ENCODE measurements at places on chromosomes 1 and 21. TPM values are rescaled to one million over a fixed set of nuclear protein-coding genes. Genes with fewer than 3 reads are reported as not detected.
A peak's percentile ranks its signal among the peaks of the same experiment; 100 is the strongest.

DNA sequence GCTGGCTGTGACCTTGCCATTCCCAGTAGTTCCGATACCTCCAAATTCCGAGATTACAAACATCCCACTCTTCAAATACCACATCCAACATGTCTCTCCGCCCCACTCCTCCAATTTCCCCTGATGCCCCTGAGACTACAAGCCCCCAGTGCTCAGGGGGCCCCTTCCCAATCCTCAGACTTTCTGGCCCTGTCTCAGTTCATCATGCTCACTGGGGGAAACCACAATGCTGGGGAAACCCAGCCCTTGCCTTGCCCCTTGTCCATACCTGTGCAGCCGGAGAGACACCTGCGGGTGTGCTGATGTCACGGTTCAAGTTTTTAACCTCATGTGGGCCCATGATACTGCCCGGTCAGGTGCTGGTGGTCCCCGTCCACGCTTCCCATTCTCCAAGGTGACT, 226.6 kb downstream of the CAMTA1 start:
- DNase-seq: no peak

- DNase-seq: peak; percentile 88
Measured at GRCh38 chr1:186763107-186763506, 65.6 kb upstream of the PLA2G4A start.

DNA sequence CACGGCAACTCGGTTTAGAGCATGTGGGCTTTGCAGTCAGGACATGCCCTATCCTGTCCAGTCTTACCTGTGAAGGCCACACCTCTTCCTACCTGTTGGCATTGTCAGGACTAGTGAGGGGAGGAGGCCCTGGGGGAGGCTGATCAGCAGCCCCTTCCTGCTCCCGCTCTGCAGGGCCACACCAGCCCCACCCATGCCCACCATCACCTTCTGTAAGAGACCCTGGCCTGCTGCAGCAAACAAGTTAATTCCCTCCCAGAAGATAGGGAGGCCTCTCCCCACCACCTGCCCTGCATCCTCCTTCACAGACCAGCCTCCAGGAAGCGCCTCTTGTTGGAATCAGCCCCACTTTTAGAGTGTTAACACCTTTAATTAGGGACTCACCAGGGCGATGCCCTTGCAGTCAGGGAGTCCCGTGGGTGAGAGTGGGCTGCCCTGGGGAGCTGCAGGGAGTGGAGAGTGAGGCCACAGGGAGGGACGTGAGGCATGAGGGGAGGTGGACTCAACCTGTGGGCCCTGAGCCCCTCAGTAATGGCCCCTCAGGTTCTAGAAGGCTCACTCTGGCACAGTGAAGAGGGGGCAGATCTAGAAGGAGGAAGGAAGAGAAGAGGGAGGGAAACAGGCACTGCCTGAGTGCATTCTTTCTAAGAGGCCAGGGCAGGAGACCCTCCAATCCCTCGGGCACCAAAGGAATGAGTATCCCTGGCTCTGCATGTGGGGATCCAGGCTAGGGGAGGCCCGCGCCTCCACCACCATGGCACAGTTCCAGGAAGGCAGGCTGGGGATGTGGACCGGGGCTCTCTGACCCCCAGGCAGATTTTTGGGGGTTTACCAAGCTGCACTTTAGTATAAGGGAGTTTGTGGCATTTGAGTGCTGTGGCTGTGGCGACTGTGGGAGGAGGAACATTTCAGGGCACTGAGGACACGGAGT, 8.2 kb downstream of the UMODL1 start:
- DNase-seq: peak; percentile 68

- DNase-seq: no peak
Measured at GRCh38 chr1:246008363-246008831, 498.7 kb downstream of the SMYD3 start.

GRCh38 chr1:70140343-70140742, 65.0 kb downstream of the LRRC40 start:
- DNase-seq: no peak

Gene FHAD1
- total RNA-seq: 0.72 TPM

Gene UQCRHL
- total RNA-seq: 1.1 TPM

DNA sequence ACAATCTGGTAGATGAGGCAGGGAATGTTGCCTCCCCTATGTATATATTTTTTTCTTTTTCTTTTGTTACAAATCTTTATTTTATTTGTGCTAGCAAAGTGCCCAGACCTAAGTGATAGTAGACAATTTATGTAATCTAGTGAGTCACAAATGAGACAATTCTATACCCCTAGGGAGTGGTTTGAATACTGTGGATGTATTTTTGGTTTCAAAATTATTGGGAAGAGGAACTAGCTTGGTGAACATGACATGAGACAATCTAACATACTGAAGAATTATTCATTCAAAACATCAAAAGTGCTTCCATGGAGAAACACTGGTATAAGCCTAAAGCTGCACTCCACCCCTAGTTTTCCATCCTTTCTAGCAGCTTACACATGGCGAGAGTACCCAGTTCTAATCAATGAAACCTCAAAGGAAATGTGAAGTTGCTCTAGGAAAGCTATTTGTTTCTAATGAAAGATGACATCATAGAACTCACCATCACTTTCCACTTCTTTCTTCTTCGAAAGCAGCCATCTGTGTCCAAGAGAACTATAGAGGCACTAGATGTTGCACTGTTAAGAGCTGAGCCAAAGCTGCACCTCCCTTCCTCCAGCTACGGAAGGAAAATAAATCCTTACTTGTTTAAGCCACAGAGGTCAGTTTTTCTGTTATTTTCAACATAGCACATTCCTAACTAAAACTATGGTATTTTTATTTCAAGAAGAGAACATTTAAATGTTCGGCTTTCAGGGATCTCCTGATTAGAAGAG, 764.6 kb downstream of the LTN1 start:
- DNase-seq: peak; percentile 62

DNA sequence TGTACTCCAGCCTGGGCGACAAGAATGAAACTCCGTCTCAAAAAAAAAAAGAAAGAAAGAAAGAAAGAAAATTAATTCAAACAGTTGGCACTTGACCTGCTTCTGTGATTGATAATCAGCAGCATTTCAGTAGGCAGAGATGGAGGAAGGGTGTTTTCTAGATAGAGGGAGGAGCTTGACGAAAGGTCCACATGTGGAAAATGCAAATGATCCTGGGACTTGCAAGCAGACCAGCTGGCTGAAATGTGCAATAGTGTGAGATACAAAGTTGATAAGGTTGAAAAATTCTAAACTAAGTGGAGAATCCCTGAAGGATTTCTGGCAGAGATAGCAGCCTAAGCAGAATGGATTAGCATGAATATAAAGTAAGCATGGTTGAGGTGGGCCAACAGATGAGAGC, 4.2 kb downstream of the ELAPOR1 start:
- no peak for DNase-seq

Gene FMO5
- total RNA-seq: 2.7 TPM

GRCh38 chr21:18468790-18469189, 65.2 kb upstream of the TMPRSS15 start:
- DNase-seq: no peak

GRCh38 chr1:39981945-39982344, 27.0 kb downstream of the MFSD2A start:
- peak; percentile 87 for DNase-seq

Gene CD101
- under 0.01 TPM for total RNA-seq

DNA sequence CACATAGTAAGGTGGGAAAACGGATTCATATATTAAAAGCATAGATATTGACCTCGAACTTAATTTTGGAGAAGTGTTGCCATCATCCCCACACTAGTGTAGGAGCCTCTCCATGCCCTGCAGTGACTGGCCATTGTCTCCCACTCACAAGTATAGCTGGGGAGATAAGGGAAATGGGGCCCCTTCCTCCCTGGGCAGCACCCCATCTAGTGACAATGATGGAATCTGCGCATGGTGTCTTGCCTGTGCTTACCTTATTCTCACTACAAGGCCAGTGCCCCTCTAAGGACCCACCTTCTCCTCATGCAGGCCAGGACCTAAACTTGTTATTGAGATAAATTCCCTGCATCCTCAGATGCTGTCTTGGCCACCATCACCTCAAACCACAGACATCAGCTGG, 374.9 kb downstream of the NTNG1 start:
- no peak for DNase-seq

Gene LHX8
- not detected for total RNA-seq

DNA sequence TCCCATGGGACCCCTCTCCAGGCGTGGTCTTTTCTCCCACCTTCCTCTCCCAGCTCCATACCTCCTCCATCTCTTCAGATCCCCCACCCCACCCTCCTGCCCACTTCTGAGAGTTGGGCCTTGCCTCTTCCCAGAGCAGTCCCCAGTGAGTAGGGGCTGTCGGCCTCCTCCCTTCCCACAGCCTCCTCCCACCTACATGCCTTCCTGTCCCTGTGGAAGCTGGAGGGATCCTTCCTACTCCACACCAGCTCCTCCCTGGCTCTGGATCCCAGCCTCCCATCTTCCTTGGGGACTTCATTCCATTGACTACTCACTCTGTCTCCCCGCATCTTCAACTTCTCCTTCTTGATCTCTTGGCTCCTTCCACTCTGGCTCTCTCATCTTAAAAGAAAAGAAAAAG, 24.9 kb downstream of the KCNQ4 start:
- peak; percentile 95 for DNase-seq

Gene PKLR
- total RNA-seq: not detected

DNA sequence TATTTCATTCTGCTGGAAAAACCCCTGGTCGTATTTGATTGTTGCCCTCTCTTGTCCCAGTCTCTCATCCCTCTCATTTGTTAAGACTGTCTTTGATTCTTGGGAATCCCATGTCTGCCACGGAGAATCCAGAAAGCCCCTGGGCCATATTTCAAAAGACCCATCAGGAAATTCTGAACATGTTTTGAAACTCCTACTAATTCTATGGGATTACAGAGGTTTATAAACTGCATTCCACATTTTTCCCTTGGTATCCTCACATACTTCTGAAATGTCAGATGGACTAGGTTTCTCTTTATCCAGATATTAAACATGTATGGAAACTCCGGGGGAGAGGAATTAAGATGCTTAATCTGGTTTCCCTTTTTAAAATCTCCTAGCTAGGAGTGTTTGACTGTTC, 80.0 kb downstream of the HUNK start:
- no peak for DNase-seq

DNA sequence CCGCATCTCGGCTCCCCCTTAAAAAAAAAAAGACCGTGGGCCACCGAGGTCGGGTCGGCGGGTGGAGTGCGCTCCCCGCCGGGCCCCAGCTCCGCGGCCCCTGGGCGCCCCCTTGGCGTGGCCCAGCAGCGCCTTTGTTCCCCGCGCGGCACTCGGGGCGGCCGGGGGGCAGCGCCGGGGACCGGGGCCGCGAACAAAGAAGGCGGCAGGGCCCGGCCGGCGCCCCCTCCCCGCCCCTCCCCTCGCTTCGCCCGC, 571 bp downstream of the MARCKSL1 start:
- no peak for DNase-seq

GRCh38 chr21:33299181-33299752, 25.5 kb upstream of the IFNAR1 start:
- no peak for DNase-seq

GRCh38 chr21:39712976-39713375, 32.0 kb upstream of the IGSF5 start:
- DNase-seq: no peak

GRCh38 chr21:26794597-26795411, 50.4 kb downstream of the ADAMTS1 start:
- no peak for DNase-seq

DNA sequence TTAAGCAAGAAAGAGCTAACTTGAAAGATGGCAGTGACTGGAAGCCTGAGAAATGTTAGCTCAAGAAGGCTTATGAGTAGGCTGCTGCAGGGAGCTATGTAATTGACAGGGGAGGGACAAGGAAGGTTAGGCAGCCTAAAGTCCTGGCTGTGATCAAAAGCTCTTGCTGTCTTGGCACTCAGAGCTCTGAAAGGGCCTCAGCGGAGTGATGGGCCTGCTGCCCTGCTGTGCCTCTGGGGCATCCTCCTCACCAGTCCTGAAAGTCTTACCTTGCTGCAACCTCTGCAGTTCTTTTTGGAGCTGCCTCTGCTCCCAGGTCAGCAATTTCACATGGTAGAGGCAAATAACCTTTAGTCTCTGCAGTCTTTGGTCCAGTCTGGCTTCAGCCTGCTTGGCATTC, 1.8 kb downstream of the CCDC190 start:
- DNase-seq: no peak

- no peak for DNase-seq
Measured at GRCh38 chr1:177909416-177909815, 60.4 kb downstream of the SEC16B start.

DNA sequence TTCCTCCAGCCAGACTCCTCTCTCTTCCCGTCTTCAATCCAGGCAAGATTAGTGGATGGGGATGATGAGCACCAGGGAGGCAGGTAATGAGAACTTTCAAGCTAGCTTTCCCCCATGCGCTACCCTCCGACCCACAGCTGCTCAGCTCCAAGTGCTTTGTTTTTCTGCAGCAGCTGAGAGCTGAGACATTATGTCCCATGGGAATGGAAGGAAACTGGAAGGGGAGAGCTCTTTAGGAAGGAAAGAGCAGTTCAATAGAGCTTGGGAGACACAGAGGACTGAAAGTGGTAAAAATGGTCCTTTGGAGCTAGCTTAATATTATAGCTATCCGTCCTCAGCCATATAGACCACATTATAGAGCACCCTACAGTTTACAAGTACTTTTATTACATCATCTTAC, 39.8 kb downstream of the RAB3B start:
- DNase-seq: peak; percentile 82

- DNase-seq: peak; percentile 92
Measured at GRCh38 chr1:46528297-46528955, 23.0 kb downstream of the KNCN start.

GRCh38 chr1:18384471-18384870, 96.3 kb upstream of the KLHDC7A start:
- DNase-seq: no peak

- DNase-seq: no peak
Measured at GRCh38 chr1:232383455-232384123, 246.3 kb downstream of the SIPA1L2 start.

GRCh38 chr1:115266729-115267421, 71.2 kb downstream of the NGF start:
- DNase-seq: no peak

Gene C1orf115
- total RNA-seq: 0.36 TPM

GRCh38 chr1:151009206-151009587, 948 bp downstream of the PRUNE1 start:
- DNase-seq: peak; percentile 82

Gene LAMC1
- 966 TPM for total RNA-seq

DNA sequence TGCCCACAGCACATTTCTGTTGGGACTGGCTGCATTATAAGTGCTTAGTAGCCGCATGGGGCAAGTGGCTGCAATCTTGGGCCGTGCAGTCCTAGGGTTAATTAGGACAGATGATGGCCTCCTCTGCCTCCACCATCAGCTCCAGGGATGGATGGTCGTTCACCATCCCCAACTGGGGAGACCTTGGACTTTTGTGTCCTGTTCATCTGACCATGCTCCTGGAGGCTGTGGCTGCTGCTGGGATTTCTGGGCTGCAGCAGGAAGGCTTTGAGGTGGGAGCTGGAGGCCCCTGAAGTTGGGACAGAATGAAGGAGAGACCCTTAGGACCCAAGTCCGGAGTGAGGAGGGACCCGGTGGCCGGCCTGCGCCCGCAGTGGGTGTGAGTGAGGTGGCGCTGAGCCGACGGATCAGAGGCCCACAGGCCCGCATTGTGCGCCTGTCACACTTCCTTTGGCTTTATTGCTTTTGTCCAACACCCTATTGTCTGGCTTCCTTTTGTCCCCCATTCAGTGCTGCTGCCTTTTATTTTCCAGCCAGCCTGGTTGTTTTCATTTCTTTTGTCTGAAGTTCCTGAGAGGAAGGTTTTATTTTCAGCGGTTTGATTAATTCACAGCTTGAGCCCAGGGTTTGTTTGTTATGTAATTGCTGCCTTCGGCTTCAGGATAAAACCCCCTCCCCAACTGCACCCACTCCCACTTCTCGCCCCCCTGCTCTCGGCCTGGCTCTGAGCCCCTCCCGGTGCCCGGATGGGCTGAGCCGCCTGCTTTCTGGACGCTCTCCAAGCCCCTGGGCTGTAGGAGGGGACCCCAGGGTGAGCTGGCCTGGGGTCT, 35.6 kb downstream of the SOX13 start:
- peak; percentile 55 for DNase-seq

Gene SERPINC1
- not detected for total RNA-seq

Gene RPE65
- total RNA-seq: not detected
